ENCODE measurements at places on chromosomes 5 and 9.

GRCh38 chr5:115098041-115098702 lies 71.5 kb downstream of the TRIM36 start:
- peak; percentile 95 for ATAC-seq

DNA sequence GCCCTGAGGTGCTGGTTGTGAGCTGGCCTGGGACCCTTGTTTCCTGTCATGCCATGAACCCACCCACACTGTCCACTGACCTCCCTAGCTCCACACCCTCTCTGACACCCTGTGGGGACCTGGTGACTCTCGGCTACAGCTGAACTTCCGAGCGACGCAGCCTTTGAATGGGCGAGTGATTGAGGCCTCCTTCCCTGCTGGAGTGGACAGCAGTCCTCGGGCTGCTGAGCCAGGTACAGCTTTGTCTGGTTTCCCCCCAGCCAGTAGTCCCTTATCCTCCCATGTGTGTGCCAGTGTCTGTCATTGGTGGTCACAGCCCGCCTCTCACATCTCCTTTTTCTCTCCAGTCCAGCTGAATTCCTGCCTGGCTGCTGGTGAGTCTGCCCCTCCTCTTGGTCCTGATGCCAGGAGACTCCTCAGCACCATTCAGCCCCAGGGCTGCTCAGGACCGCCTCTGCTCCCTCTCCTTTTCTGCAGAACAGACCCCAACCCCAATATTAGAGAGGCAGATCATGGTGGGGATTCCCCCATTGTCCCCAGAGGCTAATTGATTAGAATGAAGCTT lies 6.1 kb downstream of the CA9 start:
- ATAC-seq = no peak

- ATAC-seq = no peak
Measured at GRCh38 chr5:104513640-104514072, 951.1 kb upstream of the NUDT12 start.

DNA sequence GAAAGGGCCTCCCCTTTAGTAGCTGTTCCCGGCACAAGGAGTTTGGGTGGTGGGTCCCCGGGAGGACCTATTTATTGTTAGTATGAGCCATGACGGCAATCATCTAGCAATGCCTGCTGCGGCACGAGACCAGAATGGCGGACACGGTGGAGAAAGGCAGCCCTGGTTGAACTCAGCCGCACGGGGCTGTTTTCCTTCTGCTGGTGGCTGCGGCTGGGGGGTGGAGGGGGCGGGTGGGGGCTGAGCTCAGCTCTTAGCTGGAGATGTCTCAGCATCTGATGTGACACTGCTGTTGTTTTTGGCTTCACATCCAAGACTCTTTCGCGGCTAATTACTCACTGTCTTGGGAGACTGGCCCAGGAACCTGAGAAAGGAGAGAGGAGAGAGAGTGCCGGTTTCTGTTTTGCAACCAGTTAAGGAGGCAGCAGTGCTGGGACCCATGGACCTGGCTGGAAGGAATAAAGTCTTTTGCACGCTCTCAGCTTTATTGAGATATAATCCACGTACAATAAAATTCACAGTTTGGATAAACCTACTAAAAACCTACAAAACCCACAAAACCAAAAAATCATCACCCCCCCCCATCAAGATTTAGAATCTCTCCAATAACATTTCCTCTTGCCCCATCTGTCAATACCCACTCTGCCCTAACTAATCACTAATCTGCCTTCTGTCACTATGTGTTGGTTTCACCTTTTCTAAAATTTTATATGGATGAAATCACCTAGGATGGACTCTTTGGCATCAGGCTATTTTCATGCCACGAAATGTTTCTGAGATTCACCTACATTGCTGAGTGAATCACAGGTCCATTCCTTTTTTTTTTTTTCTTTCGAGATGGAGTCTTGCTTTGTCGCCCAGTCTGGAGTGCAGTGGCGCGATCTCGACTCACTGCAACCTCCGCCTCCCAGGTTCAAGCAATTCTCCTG lies 81.8 kb upstream of the NEURL1B start:
- ATAC-seq = peak; percentile 27

- no peak for ATAC-seq
Measured at GRCh38 chr9:7937761-7938491, 138.3 kb upstream of the DMAC1 start.

DNA sequence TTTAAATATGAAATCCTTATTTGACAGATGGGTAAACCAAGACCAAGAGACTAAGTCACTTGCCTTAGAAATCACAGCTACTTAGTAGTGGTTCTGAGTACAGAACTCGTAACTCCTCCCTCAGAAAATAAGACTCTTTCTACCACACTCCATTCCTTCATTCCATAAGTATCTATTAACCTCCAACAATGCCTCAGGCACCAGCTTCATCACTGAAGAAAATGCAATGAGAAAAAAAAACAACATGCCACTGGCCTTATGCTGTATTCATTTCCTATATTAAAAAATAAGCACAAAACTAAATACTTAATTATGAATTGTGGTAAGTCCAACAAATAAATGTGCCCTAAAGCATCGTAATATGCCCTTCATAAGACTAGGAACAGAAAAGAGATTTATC lies 13.5 kb upstream of the FREM1 start:
- peak; percentile 17 for ATAC-seq

DNA sequence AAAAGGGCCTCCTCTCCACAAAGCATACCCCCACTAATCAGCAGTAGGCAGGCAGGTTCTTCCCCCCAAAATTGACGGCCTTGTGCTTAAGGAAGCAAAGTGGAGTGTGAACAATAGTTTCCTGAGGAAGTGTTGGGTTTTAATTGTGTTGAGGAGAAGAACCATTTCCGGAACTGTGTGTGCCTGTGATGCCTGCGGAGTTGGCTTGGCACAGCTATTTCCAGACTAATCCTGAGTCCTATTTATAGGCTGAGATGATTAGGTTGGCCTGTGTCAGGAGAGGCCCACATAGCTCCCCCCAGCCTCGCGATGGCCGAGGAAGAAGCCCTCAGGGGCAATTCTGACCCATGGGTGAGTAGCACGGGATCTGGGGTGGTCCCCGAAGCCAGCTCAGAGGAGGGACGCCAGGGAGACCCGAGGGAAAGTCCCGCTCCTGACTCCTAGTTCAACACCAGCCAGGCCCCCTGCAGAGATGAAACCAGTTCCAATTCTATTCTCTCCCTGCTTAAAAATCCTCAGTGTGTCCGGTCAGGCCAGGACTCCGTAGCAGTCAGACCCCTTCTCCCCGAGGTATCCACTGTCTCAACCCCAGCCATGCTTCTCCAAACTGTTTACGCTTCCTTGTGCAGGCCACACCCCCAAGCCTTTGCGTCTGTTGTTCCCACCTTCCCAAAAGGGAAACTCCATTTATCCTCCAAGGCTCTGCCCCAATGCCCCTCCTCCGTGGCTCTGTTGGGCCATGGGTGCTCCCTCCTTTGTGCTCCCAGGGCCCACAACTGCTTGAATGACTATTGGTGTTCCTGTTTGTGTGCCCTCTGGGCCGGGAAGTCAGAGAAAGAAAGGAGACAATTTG lies 18.1 kb downstream of the GSN start:
- ATAC-seq = peak; percentile 13

DNA sequence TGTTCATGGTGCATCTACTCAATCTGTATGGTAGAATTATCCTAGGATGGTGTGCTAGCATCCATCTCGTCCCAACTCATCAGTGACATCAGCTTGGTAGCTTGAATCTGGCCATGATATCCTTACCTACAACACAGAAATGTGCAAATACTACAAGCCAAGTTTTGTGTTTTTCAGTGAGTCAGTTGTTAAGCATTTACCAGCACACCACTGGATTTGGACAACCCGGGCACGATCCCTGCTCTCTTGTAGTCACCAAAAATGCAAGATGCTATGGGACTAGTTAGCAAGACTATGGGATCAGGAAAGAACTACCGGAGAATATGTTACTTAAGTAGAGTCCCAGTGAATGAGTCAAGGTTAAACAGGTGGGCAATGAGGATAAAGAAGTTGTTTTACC lies 32.1 kb upstream of the ZNF354B start:
- no peak for ATAC-seq

- no peak for ATAC-seq
Measured at GRCh38 chr5:172114875-172115422, 73.1 kb downstream of the STK10 start.

GRCh38 chr5:120779674-120780073 lies 315.6 kb downstream of the PRR16 start:
- no peak for ATAC-seq

GRCh38 chr5:10703676-10704075 lies 57.4 kb downstream of the DAP start:
- ATAC-seq = no peak

DNA sequence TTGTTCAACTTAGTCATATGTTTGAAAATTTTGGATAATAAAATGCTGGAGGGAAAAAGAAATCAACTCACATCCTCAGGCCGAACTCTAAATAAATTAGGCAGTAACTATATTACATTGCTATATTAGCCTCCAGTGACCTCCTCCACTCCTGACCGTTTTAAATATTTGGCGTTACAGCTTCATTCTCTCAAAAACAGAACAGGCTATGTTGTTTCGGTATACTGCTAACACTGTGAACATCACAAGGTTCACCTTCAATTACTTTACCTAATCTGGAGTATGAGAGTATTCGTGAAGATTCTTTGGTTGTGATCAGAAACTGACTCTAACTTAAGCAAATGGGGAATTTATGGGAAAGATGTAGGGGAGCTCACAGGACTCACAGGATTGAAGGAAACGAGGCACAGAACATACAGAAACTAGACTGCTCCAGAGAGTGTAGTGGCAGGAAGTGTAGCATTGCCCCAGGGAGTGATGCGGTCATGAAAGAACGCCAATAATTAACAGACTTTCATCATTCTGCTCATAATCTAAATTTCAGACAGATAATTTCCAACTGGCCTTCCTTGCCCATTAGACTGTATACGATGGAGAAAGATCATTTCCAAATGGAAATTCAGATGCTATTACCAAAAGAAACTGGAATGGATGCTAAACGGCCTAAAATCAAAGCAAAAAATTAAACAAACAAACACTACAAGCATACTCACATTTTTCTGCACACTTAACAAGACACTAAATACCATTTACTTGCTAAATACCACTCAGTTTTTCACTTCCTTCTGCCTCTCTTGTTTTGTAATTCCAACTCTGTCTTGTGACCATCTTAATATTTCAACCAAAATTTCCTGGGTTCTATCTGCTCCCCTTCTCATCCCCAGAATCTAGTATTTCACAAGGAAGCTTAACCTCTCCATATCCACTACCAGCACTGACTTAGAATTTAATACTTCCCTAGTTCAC lies 110.1 kb upstream of the LPAR1 start:
- no peak for ATAC-seq

DNA sequence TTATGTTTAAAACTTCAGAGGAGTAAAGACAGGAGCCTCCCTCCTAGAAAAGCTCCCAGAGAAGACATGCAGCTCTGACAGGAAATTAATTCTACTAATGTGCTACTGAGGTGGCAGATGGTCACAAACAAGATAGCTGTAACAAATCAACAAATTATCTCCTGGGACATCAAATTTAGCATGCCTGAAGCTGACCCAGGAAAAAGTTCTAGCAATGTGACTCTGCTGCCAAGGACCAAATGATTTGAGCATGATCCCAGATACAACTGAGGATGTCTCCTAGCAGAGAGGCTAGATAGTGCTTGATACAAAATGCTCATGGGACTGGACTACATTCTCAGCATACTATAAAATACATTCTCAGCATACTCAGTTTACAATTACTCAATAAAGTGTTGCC lies 413.5 kb upstream of the SMC2 start:
- ATAC-seq = no peak

GRCh38 chr9:93086447-93087224 lies 9.4 kb upstream of the CARD19 start:
- ATAC-seq = no peak

- ATAC-seq = no peak
Measured at GRCh38 chr5:139402561-139403158, 1.2 kb downstream of the SPATA24 start.
